ENCODE measurements at places on chromosomes 1 and 21.

DNA sequence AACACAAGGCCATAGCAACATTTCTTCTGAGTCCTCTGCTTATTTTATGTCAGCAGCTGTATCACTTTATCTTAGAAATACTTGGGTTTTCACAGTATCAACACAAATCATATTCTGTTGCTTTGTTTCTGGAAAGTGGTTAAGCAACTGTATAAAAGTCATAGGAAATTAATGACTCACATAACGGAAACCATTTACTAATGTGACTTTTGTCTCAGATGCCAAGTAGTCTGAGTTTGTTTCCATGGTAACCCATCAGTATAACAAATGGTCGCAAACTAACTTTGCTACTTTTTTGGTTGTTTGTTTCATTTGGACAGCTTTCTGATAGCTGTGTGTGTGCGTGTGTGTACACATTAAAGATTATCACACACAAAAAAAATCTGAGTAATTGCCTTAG, 31.1 kb downstream of the EEIG2 start:
- DNase-seq, result peak; percentile 36

GRCh38 chr1:43232482-43232881, 37.3 kb upstream of the TMEM125 start:
- DNase-seq, result no peak

DNA sequence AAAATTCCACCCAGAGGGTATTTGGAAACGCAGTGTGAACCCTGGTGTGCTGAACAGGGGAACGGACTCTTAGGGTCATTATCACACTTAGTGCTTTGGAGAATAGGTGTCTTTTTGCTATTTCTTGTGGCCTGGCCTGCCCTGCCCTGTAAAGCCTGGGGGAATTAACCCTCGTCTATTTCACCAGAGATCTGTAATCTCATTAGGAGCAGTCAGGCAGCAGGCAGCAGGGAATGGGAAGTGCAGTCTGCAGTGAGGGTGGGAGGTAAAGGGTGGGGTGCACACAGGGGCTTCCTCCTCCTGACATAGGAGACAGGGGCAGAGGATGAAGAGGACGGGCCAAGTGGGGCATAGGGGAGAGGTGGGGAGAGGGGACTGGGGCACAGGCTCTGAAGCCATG, 1.1 kb upstream of the SLC1A7 start:
- no peak for DNase-seq

DNA sequence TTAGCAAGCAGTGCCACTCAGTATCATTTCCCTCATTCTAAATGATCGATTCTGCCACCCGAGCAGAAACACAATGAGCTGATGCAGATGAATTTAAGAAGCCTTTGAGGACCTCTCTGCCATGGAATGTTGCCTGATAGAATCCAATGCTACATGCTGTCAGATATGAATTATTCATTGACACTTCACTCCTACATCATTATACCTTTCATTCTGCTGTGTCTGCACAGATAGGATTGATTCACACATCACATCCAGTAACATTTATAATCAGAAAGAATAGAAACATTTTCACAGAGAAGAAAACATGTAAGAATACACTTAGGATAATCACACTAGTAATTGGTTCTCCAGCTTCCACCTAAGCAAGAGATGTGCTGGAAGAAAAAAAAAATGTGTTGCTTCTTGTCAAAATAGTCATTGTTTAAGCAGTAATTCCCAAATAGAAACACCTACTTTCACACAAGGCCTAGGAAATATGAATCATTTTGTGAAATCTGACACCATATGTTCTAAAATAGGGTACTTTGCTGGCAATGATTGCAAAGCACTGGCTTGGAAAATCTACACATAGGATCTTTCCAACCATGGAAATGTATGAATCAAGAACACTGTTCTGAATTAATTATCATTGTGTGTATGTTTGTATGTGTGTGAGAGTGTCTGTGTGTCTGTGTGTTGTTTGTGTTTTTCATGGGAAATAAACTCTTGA, 110.1 kb downstream of the GRIK1 start:
- DNase-seq, result no peak

- peak; percentile 48 for DNase-seq
These were observed 1.0 kb downstream of the ARID4B start for GRCh38 chr1:235326719-235327558.

- peak; percentile 20 for DNase-seq
These were observed 186.6 kb downstream of the SIPA1L2 start for GRCh38 chr1:232443372-232443771.

GRCh38 chr21:42084079-42084478, 13.0 kb downstream of the UMODL1 start:
- no peak for DNase-seq

- no peak for DNase-seq
These were observed 187.4 kb upstream of the ATP1B1 start for GRCh38 chr1:168918860-168919741.

GRCh38 chr1:202953392-202953791, 4.7 kb downstream of the ADIPOR1 start:
- no peak for DNase-seq

DNA sequence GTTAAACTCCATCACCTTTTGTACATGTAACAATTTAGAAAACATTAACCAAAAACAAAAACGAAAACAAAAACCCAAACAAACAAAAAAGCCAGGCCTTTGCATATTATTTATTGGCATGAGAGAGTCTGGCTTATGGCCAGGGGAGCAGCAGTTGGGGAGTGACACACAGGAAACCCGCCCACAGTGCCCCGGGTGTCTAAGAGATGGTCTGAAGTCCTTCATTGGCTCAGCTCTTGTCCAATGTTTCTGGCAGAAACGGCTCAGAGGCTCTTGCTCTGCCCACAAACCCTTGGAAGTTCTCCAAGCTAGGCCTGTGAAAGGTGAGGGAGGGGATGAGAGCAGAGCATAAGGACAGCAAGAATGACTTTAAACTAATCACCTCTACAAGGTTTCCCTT, 131.5 kb downstream of the CNIH3 start:
- no peak for DNase-seq

DNA sequence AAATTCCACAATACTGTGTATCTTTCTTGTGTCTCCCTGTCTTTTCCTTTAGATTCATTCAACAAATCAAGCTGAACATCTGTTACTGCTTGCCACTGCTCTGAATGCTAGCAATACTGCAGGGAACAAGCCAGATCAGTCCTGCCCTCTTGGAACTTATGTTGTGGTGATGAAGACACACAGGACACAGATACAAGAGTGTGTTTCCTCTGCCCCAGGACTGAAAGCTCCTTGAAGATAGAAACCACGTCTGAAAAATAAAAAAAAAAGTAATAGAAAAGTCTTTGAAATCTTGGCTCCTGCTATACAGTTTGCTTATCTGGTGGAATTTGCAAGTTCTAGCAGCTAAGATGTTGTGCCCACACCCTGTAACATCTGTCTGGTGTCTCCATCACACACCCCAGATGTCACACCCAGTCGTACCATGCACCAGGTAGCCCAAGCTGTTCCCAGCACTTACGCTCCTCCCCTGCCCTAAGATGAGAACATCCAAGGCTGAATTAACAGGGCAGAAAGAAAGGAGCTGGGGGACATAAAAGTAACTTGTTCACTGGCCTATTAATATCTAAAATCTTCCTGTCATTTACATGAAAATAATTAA, 80.2 kb upstream of the GALNT2 start:
- no peak for DNase-seq

DNA sequence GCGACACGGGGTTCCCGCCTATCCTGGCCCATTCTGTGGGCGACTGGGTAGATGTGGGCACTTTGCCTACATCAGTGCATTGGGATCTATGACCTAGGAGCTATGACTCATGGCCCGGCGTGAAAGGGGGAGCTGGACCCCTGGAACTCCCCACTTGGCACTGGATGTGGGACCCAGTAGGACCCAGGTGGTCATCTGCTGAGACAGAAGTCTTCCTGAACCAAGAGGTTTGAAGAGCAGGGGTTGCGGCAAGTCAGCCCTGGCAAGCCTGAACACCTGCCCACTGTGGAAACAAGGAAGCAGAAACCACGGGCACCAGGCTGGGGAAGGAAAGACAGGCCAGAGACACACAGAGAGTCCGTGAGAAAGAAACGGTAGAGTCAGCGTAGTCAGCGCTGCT, 656.7 kb downstream of the AJAP1 start:
- no peak for DNase-seq

DNA sequence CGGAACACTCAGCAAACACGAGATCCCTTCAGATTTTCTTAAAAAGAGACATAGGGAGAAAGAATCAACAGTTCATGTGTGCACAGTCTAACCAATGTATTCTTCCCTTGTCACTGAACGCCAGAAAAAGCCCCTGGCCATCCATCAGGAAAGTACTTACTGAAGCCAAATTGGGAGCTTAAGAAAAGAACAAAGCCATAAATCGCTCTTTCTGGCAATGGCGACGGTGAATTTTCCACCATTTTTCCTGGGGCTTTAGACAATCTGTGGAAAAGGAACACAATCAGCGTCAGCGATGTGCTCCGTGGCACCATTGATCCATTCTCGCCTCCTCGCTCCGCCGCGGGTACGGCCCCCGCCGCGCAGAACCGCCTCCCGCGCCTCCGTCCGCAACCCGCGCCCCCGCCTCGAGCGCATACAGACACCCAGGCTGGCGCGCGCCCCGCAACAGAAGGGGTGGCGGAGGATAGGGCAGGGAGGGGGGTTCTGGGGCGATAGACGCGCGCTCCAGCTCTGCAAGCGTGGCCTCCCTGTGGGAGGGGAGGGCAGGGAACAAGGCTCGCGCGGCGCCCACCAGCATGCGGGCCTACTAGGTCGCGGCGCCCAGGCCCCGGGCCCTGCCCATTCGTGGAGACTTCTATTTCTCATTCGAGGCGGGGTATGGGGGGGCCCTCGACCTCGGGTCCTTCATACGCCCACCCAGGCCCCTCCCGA, 440 bp downstream of the PIGP start:
- DNase-seq, result no peak

GRCh38 chr1:202806845-202807450, 1.3 kb downstream of the KDM5B start:
- peak; percentile 63 for DNase-seq

DNA sequence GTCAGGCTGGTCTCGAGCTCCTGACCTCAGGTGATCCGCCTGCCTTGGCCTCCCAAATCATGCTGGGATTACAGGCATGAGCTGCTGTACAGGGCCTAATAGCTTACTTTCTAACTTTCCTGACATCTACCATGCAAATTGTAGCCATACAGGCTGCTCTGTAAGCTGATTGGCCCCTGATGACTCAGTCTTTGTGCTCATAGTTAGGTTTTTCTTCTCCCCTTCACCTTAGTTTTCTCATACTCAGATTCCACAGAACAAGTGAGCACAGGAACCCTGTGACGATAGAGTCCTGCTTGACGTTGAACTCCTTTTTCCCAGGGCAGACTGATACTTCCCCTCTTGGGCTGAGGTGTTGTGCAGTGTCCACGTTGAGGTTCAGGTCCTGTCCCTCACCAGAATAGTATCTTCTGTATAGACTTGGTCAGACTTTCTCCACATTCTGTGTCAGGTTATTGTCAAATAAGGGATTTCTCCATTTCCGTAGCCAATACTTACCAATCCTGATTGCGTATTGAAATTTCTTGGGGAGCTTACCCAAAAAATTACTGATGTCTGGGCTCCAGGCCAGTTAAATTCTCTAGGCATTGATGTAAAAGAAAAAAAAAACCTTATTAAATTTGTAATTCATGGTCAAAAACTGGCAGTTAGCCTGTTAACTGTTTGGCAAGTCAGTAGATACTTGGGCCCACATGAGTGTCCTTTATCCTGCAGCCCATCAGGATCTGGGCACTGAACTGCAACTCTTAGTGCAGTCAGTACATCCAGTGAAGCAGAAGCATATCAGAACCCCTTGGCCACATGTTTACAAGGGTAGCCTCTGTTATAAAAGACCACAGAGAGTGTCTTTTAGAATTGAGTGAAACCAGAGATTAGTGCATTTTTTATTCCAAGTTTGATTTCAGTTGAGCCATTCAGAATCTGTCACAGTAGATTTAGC, 118.2 kb downstream of the DYRK1A start:
- DNase-seq, result no peak

DNA sequence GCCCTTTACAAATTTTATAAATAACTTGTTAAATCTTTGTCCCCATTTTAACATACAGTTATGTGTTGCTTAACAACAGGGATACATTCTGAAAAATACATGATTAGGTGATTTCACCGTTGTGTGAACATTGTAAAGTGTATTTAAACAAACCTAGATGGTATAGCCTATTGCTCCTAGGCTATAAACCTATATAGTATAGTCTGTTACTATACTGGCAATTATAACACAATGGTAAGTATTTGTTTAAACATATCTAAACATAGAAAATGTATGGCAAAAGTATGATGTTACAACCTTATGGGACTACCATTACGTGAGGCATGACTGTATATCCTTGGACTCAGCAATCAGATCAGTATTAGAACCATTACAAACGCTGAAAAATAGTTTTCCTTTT, 36.6 kb downstream of the GATAD2B start:
- no peak for DNase-seq

DNA sequence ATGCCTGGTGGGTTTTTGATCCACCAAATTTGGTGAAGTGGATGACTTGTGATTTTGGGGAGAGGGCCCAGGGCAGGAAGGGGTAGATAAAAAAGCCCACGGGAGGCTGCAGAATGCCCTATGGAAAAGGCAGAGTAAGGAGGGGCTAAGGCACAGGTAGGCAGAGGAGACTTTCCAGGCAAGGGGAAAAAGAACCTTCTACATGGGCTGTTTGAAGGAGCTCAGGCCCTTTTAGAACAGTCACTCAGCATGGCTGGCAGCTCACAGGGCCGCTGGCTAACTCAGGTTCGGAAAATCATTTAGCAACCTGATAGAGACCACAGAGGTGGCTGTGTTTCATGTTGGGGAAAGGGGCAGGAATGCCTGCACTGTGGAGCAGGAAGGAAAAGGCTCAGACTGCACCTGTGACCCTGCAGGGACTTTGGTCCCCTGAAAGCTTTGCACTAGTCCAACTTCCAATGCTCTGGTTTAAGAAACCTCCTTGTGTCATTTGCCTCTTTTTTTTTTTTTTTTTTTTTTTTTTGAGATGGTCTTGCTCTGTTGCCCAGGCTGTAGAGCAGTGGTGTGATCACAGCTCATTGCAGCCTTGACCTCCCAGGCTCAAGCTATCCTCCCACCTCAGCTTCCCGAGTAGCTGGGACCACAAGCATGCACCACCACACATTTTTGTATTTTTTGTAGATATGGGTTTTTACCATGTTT, 58.5 kb upstream of the ENAH start:
- DNase-seq, result peak; percentile 69

DNA sequence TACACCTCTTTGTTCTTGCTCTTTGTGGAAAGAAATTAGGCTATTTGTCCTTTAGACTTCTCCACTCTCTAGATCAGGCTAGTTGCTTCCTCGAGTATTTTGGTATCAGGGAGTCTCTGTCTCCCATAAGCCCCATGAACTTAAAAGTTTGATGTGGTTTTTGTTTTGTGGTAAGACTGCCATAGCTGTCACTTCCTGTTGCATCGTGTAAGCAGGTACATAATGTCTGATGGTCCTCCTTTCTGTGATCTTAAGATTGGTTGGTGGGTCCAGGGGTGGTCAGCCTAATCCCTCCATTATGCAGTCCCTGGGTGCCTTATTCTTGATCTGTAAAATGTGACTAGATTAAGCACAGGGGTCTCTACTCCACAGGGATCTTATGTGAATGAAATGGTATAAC, 23.1 kb downstream of the CD53 start:
- DNase-seq, result peak; percentile 45

Data from small intestine (tissue), 16 donors.